NCI-H69 (cell line): ENCODE measurements at places on chromosomes 6 and 20.

- DNase-seq, result no peak
Measured at GRCh38 chr6:148223424-148223842, 119.2 kb upstream of the SASH1 start.

DNA sequence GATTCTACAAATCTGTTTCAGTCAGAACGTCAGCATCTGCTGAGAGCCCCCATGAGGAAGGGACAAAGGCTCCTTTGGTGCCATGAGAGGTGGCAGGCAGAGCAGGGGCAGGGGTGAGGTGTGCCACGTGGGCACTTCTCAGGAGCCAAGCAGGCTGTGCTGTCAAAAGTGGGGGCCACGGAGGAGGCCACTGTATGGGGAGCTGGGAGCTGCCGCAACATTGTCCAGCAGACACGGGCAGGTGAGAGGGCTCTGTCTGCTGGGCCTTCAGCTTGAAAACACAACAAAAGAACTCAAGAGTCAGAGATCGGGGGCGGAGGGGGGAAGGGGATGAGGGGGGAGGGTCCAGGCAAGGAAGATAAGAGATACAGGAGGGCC is 21.6 kb upstream of the FOXP4 start:
- DNase-seq, result peak; percentile 69

DNA sequence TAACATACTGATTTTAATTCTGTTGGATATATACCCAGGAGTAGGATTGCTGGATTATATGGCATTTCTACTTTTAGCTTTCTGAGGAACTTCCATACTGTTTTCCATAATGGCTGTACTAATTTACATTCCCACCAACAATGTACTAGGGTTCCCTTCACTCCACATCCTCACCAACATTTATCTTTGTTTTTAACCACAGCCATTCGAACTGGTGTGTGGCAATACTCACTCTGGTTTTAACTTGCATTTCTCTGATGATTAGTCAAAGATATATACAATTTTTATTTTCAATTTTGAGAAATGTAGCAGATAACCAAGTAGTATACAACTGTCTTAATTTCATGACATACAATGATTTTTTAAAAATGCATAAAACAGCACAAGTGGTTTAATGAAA is 30.3 kb upstream of the ADGRG6 start:
- no peak for DNase-seq

DNA sequence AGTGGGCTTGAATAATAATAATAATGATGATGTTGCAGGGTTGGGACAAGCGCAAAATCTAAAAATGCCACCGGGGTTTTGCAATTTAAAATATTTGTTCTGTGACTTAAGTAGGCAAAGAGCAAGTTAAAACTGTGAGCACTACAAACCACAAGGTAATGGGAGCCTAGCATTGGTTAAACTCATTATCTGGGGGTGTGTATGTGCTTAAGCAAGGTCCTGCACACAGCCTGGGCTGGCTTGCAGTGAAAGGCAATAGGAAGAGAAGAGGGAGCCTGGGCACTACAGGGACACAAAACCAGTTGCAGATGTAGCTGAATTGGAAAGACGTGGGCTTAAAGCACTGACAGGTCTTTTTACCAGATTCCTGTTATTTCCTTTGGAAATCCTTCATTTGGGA is 11.7 kb downstream of the SIM1 start:
- DNase-seq, result no peak

DNA sequence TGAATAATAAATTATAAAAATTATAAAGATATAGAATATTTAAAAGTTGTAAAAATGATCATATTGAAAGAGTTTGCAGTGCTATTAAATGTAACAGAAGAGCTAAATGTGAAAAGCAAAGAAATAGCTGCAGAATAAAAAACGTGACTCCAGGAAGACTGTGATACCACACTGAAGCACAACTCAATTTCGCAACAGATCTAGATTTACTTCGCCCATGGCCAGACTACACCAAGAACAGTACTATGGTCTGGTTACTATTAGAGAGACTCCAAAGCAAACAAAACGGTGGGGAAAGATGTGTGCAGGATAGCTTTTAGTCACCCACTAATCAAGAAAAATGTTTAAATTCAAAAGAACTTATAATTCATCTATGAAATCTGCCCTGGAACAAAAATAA is 1.9 kb downstream of the CHD6 start:
- peak; percentile 4 for DNase-seq

GRCh38 chr6:150537893-150538292 is 61.8 kb upstream of the PLEKHG1 start:
- DNase-seq, result no peak

DNA sequence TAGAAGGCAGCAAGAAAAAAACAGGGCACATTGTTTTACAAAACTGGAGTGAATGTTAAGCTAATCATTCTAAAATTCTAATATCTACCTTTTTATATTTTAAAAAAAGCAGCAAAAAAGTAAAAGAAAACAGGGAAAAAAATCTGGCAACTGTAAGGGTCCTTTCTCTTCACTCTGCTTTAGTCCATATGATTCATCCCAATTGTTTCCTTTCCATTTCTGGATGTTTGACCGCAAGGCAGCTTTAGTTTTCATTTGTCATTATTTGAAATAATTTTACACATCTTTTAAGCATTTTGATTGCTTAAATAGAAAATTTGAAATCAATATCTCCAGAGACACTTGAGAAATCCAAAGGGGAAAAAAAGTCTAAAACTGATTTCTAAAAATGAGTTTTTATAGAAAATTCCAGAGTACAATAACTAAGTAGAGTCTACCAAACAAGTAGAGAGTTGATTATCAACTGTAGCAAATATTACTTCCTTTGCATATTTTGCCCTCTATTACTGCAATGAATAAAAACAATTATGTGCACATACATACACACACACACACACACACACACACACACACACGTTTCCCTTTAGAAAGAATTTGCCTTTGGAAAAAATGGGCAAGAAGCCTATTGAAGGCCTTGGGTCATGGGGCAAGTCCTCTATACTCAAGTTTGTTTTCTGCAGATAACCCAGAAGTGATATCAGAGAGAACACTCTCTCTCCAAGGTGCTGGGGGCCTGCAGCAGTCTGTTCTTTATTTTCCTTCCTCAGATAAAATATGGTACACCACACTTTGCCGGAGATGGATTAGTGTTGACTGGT is 259.7 kb downstream of the HACE1 start:
- DNase-seq, result no peak

- no peak for DNase-seq
Measured at GRCh38 chr20:38437796-38438195, 2.7 kb upstream of the SNHG17 start.

DNA sequence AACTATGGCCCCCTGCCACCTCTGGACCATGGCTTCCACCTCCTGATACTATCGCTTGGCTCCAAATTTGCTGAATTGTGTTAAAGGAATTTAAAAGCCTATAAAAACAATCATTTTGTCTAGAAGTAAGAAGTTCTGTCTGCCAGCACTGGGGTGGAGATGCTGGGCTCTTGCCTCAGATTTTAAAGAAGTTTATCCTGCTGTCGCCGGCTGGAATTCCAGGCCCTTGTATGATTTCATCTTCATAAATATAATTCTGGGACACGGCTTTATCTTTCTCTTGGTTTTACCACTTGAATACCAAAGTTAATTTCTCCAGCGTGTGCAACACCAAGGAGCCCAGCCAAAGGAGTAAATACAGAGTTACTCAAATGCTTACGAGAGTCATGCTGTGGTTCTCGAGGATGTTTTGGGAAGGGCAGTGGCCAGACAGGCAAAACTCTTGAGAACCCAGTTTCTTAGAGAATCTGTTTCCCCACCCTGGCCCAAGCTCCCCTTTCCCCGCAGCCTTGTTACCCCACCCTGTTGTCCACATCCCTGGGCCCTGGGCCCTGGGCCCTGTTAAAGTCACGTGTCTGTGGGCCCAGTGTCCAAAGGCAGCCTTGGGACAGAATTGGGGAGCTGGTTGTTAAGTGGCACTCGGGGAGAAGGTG is 31.9 kb downstream of the C6orf89 start:
- no peak for DNase-seq

DNA sequence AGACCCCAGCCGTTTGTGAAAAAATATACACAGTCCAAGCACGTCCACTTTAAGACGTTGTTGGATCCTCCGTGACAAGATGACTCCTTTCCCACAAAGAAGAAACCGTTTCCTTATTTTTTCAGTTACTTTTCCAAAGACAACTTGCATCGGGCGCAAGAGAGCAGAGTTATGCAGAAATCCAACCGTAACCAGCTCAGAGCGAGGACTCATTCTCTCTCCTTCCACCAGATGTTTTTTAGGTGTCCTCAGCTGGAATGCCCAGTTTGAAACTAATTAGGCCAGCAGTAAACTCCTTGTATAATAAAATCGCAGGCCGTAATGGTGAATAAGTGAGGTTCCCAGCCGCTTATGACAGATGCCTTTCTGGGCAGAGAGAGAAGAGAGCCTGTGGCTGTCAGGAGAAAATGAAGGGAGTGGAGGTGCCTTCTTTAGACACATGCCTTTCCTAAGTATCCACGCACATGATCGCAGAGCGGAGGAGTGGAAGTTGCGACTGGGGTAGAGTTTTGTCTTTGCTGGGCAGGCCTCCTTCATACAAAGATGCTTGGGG is 2.8 kb downstream of the EYA2 start:
- peak; percentile 74 for DNase-seq

- no peak for DNase-seq
Measured at GRCh38 chr6:67558985-67559384, 1076.1 kb upstream of the ADGRB3 start.

DNA sequence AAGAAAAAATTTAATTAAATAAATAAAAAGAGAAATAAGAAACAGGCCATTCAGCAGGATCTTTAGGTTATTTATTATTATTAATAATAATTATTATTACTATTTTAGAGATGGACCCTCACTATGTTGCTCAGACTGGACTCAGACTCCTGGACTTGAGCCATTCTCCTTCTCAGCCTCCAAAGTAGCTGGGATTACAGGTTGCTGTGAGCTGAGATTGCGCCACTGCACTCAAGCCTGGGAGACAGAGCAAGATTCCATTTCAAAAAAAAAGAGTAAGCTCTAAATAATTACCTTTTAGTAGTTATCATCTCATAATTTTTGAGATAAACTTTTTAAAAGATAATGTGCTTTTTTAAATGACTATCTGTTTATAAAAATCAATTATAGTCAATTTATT is 1102.8 kb upstream of the GJE1 start:
- no peak for DNase-seq

DNA sequence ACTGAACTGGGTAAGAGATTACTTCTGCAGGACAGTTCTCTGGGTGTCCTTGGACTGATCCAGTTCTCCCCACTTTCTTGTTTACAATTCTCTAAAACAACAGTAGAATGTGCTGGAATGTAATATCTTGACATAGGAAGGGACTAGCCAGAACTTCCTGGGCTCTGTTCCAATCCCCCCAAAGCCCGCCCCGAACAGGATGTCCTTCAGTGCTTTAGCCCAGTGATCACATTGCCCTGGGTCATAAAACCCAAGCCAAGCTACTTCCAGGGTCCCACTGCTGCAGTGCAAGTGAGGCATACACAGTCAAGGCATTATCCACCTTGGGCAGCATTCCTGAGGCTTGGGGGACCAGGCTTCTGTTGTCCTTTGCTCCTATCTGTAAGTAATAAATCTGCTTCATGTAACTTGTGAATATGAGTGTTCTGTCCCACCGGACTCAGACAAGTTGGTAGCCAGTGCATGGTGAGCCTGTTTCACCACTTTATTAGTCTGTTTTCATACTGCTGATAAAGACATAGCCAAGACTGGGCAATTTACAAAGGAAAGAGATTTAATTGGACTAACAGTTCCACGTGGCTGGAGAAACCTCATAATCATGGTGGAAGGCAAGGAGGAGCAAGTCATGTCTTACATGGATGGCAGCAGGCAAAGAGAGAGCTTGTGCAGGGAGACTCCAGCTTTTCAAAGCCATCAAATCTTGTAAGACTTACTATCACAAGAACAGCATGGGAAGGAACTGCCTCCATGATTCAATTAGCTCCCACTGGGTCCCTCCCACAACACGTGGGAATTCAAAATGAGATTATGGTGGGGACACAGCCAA is 23.5 kb downstream of the FITM2 start:
- DNase-seq, result no peak

GRCh38 chr6:13536796-13537526 is 37.4 kb upstream of the SIRT5 start:
- DNase-seq, result no peak

- no peak for DNase-seq
Measured at GRCh38 chr20:38764567-38765318, 16.5 kb downstream of the ACTR5 start.

DNA sequence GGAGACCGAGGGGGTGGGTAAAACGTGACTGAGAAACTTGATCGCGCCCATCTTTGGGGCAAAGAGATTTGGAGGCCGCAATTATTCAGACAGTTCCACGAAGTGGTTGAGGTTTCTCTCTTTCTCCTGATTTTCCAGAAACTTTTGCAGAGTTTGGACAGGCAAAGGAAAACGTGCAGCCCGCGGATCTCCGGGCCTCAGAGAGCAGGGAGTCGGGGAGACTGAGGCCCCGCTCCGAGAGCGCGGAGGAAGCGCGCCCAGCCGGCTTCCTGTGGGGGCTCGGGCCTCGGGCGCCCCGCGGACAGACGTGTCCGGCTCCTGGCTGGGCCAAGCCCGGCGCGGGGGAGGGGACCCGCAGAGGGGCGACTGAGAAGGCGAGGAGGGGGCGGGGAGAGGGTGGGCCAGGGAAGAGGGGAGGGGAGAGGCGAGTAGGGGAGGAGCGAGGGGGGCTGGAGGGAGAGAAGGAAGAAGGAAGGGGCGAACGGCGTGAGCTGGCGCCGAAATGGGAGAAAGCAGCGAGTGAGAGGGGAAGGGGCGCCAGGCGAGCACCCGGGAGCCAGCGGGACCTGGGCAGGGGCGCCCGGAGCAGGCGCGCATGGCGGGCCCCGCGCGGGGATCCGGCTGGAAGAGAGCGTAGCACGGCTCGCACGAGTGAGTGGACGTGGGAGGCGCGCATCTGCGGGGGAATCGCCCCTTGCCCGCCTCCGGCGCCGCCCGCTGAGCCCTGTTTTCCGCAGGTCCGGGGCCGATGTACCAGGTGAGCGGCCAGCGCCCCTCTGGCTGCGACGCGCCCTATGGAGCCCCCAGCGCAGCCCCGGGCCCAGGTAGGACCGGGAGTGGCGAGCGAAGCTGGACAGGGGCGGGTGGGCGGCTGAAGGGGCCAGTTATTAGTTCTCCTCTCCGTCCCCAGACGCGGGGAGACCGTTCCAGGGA is at the start of gene MDFI:
Gene MDFI, plus strand, starts transcription at position 467 of the 933 bp plus-strand sequence. Its CDS starts 282 bp downstream, at position 749.
- peak; percentile 82 for DNase-seq

- DNase-seq, result no peak
Measured at GRCh38 chr6:110548110-110548847, 71.9 kb upstream of the SLC22A16 start.

GRCh38 chr6:87794922-87795885 is 93.2 kb upstream of the AKIRIN2 start:
- DNase-seq, result peak; percentile 82

- DNase-seq, result peak; percentile 96
Measured at GRCh38 chr6:42251911-42252637, 34.4 kb upstream of the MRPS10 start.

DNA sequence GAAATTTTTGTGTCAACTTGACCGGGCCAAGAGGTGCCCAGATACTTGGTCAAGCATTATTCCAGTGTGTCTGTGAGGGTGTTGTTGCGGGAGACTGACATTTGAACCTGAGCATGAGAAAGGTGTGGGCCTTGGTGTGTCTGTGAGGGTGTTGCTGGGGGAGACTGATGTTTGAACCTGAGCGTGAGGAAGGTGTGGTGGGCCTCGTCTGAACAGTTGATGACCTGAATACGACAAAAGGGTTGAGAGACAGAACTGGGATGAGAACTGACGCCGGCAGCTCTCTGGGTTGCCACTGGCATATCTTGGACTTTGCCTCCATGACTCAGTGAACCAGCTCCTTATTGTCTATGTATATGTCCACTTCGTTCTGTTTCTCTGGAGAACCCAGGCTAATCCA is 240.5 kb downstream of the ERMARD start:
- no peak for DNase-seq
